ENCODE measurements at places on chromosomes 1 and 21.

GRCh38 chr1:185441605-185442004 lies 124.6 kb upstream of the IVNS1ABP start:
- DNase-seq, result peak; percentile 54

- DNase-seq, result no peak
These were observed 86.7 kb downstream of the CCDC185 start for GRCh38 chr1:223479718-223480425.

DNA sequence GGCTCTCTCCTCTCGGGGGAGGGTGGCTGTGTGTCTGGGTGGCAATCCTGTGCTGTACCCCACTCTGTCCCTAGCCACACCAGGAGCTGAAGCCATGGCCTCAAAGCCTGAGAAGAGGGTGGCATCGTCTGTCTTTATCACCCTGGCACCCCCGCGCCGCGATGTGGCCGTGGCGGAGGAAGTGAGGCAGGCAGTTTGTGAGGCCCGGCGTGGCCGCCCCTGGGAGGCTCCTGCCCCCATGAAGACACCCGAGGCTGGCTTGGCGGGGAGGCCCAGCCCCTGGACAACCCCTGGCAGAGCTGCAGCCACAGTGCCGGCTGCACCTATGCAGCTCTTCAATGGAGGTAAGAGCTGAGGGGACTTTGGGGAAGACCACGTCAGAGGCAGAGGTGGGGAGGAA lies 6.3 kb downstream of the FBLIM1 start:
- no peak for DNase-seq

- no peak for DNase-seq
These were observed 11.8 kb upstream of the ARHGEF2 start for GRCh38 chr1:155990005-155990739.

DNA sequence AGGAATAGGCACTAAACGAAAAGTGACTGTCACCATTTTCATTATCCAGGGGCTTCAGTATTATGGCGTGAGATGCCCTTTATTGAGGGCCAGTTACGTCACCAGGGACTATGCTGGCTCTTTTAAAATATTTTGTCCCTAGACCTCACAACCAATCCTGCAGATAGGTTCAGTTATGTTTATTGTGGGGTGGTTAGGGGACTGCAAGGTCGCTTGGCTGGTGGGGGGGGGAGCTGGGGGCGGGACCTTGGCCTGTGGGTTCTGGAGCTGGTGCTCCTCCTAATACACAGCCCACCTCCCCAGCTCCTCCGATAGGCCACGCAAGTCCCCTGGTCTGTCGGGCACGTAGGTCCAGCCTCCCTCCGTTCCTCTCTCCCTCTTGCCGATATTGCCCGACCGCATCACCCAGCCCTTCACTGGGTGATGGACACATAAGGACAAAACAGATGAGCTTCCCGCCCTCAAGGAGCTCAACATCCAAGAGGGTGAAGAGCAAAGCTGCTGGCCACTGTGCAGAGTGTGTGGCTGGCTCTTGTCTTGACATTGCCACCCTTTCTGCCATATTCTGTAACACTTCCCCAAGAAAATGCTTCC lies 271.8 kb downstream of the MATN1 start:
- DNase-seq, result no peak

DNA sequence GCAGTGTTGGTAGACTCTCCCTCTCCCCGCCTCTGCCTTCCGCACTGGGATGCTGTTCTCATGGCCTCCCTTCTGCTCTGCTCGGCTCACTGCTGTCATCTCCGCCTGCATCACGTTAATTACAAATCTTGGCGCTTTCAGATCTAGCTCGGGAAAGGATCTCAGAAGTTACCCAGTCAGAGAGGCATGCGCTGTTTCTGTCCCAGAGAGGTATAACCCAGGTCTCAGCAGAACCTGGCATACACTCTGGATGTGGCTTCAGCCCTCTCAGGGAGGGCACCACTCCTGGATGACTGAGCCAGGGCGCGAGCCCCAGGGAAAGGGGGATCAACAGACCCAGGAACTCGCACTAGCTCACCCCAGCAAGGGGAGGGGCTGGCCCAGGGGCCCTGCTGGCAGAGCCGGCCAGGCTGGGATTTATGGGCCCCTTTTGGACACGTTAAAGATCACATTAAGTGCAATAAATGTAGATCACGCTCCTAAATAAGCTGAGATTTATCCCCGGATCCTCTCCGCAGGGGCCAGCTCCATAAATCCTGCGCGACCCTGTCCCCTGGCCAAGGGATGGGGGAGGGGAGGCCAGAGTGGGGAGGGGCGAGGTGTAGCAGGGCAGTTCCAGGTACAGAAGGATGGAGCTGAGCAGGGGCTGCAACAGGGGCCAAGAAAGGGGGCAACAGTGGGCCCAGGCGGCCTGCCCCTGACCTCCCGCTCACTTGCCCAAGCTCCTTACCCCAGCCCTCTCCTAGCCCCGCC lies 101.3 kb upstream of the ZBTB40 start:
- DNase-seq, result no peak

DNA sequence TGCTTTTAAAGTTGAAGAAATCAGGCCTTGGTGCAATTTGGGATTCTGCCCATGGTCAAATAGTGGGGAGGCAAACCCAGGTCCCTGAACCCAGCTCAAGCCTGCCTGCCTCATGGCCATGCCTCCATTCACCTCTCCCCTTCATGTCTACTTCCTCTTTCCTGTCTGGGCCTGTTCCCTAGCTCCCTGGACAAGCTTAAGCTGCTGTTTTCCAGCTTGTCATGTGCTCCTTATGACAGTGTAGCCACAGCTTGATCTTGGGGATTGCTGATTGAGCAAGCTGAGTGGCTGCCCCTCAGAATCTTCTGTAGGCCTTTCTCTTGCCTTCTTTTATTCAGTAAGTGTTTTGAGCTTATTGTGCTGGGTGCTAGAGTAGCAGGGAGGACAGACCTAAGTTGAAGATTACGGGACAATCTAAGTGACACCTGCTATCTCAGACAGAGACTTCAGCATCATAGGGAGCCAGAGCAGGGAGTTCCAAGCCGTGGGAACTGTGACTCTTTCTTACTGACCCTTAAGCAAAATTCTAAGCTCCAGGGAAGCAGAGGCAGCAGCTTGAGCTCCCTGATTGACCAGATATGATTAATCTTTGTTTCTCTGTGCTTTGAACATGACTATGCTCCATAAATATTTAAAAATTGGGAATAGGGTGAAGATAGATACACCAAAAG lies 520 bp upstream of the MR1 start:
- peak; percentile 50 for DNase-seq

DNA sequence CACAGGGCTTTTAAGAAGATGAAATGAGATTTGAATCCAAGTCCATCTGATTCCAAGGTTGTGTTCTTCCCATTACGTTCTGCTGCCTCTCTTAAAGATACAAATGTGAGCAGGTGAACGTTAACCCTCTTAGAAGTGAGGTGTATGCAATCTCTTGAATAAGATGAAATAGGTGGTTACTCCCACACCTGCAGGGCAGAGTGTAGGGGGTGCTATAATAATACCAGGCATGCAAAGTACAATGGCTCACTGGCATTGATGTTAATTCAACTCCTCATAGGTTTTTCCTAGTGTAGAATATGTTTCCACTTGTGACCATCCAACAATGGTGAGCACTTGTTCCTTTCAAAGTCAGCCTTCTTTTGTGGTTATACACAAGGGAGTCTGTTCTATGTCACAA lies 163.0 kb downstream of the ASTN1 start:
- no peak for DNase-seq

GRCh38 chr1:61741711-61742619 lies at the start of gene PATJ:
Gene PATJ (plus strand): TSS chr1:61742480. CDS start chr1:61762893, 20,413 bp downstream.
- peak; percentile 7 for DNase-seq

DNA sequence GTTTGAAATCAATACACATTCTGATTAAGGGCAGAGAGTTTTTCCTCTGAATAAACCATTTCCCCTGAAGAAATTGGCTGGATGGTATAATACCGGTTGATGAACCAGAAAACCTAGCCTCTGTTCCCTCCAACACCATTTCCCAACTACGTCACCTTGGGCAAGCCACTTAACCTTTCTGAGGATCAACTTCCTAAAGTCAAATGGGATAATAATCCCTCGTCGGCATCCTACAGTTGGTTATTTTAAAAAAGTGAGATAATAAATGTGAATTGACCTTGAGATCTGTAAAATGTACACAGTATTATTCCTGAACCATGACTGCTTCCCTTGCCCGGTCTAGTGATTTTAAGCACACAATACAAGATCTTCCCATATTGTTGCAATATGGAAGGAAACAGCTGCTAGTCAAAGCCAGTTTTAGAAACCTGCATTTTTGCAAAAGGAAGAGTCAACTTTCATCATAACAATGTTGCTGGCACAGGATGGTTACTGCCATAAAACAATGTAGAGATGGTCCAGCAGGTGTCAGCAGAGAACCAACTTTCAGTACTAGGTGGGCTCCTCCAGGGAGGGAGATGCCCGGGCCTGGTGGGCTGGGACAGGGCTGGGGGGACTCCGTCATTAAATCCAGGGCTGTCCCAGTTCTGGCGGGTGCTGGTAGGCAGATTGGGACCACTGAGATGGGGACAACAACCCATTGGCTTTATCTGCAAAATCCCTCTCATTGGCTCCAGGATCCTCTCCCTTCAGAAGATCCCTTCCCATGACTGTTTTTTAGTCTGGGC lies 5.2 kb upstream of the HLX start:
- peak; percentile 76 for DNase-seq

DNA sequence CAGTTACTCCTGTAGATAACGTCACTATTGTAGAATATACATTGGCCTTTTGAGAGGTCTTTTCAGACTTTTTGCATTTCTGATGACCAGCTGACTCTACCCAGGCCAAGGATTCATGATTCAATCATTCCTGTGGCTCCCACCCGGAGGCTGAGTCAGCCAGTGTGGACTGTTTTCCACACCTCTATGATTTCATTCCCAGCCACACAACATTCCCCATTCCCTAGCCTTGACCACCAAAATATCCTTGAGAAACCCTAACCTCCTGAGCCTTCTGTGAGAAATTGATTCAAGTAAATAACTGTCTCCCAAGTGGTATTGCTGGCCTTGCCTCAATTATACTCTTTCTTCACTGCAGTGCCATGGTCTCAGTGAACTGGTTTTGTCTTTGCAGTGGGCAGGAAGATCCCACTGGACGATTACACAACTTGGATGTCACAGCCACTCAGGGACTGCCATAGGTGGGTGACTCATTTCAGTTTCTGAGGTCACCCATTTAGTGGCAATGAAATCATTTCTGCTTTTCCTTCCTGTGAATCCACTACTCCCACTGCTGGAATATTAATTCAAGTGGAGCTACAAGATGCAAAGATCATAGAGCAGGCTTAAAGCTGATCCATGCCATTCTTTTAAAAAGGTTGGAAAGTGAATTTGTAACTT lies 518.6 kb upstream of the ZP4 start:
- peak; percentile 69 for DNase-seq

GRCh38 chr1:176949033-176949662 lies 215.4 kb downstream of the ASTN1 start:
- DNase-seq, result peak; percentile 46

DNA sequence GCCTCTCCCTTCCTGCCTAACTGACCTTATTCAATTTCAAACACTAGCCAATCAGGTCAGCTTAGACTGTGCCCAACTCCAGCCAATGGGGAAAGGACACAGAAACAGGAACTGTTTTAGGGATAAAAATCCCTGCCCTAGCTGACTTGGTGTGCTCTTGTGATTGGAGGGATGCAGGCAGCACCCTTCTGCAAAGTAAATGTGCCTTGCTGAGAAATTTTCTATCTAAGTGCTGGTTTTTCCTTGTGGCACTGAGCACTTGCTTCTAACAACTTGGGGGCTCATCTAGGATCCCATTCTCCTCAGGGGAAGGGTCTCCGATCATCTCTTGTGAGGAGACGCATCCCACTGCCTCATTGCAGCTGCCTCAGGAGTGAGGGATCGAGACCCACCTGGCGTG lies 10.7 kb upstream of the CD2 start:
- DNase-seq, result no peak

DNA sequence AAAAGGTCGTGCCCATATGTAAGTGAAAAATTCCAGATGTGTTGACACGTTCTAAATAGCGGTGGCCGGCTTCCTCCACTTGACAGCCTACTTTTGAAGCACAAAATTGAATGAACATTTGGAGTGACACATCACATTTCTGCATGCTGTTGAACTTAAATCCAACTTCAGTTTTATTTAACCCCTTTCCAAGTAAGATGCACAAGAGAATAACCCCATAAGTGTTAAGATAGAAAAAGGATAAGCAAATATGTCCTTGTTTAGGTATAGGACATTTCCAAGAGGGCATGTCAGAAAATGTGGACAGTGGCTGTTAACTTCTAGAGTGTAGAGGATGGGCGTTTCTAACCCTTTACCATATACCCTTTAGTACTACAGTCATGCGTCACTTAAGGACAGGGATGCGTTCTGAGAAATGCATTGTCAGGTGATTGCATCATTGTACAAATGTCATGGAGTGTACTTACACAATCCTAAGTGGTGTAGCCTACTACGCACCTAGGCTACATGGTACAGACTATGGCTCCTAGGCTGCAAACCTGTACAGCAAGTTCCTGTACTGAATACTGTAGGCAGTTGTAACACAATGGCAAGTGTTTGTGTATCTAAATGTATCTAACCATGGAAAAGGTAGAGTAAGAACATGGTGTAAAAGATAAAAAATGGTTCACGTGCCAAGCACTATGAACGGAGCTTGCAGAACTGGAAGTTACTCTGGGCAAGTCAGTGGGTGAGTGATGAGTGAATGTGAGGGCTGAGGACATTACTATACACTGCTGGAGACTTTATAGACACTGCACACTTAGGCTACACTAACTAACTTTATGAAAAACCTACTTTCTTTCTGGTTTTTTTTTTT lies 9.3 kb upstream of the FAM89A start:
- DNase-seq, result no peak

DNA sequence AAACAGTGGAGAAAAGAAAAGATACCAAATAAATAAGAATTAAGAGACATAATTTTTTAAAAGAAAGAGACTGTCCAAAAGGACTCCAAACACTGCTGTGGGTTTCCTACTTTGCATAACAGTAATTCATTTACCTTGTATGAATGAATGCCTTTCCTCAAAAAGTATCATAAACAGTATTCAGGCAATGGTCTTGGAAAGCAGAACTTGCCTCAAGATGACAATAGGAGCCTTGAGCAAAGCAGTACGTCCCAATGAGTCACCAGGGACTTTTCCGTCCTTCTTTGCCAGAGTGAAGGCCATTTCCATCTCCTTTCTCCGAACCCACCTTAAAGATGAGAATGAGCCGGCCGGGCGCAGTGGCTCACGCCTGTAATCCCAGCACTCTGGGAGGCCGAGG lies 186.4 kb downstream of the ZBTB18 start:
- no peak for DNase-seq

DNA sequence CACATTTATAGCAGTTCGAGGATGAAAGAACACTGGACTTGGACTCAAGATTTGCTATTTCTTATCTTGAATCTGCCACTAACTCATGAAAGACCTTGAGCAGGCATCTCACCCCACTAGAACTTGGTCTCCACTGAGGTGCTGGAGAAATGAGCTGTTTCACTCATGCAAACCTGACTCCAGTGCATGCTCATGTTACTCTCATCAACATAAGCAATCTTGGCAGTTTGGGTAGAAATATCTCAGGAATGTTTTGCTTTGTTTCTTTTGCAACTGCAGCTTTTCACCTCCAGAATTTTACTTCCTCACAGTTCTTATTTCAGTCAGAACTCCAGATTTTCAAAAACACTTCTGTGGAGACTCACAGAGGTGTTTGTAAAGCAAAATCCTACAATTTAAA lies 46.2 kb upstream of the DAB1 start:
- peak; percentile 41 for DNase-seq

GRCh38 chr21:45481977-45482898 lies 60.0 kb downstream of the SLC19A1 start:
- no peak for DNase-seq

- DNase-seq, result no peak
These were observed 103.6 kb downstream of the CNIH3 start for GRCh38 chr1:224719716-224720115.
